ENCODE measurements at places on chromosomes 6 and 20. TPM values are rescaled to one million over a fixed set of nuclear protein-coding genes. Genes with fewer than 3 reads are reported as not detected.

OGFRL1 gene
- 8.9 TPM for total RNA-seq

POU5F1 gene
- total RNA-seq = not detected

SLC26A8 gene
- not detected for total RNA-seq

GJA10 gene
- total RNA-seq = not detected

PSORS1C2 gene
- total RNA-seq = not detected

STMN3 gene
- 41.1 TPM for total RNA-seq

GPR6 gene
- not detected for total RNA-seq

POM121L2 gene
- total RNA-seq = not detected

CD2AP gene
- 9.5 TPM for total RNA-seq

C6orf15 gene
- 0.49 TPM for total RNA-seq

MOG gene
- not detected for total RNA-seq

DOK5 gene
- 15.8 TPM for total RNA-seq

IP6K3 gene
- total RNA-seq = not detected

SNRNP48 gene
- 6.6 TPM for total RNA-seq

ARHGAP40 gene
- not detected for total RNA-seq

UNC93A gene
- not detected for total RNA-seq

PRL gene
- not detected for total RNA-seq

CRISP2 gene
- total RNA-seq = not detected

CST5 gene
- total RNA-seq = not detected

PROKR2 gene
- not detected for total RNA-seq

OTOR gene
- total RNA-seq = not detected

RAET1G gene
- 1.9 TPM for total RNA-seq

SLC24A3 gene
- total RNA-seq = not detected

OXT gene
- not detected for total RNA-seq

FAM209B gene
- total RNA-seq = not detected
